ENCODE measurements at places on chromosomes 11 and 22.

GRCh38 chr11:95346265-95346664 is 115.3 kb upstream of the SESN3 start:
- DNase-seq: no peak

GRCh38 chr22:21753374-21754111 is 17.9 kb upstream of the YPEL1 start:
- DNase-seq: peak; percentile 67

- DNase-seq: no peak
These were observed 98.1 kb downstream of the ATXN10 start for GRCh38 chr22:45769569-45770210.

GRCh38 chr22:42202669-42203068 is 67.8 kb downstream of the TCF20 start:
- peak; percentile 81 for DNase-seq

GRCh38 chr22:46829941-46830715 is 67.7 kb downstream of the TBC1D22A start:
- no peak for DNase-seq

GRCh38 chr11:34893416-34893815 is 22.8 kb downstream of the APIP start:
- DNase-seq: no peak

DNA sequence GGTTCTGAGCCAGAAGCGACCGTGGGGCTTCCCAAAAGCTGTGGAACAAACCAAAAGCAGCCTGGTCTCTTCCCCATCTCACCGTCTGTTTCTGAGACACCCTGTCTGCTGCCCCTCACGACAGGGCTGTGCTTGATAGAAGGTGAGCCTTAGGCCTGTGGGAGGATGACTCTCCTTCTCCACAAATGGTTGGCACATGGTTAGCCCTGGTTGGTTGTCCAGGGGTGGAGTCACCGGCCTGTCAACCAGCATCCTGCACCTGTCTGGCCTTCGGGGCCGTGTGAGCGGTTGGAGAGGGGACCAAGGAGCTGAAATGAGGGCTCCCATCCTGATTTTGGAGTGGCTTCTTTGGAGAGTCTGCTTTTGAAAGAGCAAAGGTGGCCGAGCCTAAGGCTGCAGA is 135.3 kb downstream of the PKNOX2 start:
- no peak for DNase-seq

GRCh38 chr11:35814720-35815305 is 129.0 kb upstream of the LDLRAD3 start:
- DNase-seq: no peak

Measured in hematopoietic multipotent progenitor cell treated with erythropoietin and hydrocortisone succinate and interleukin-3 and kit ligand, for 4 days (in vitro differentiated cells).